ENCODE measurements at places on chromosomes 5 and 9.

GRCh38 chr5:93929131-93929530 is 187.7 kb upstream of the POU5F2 start:
- peak; percentile 87 for DNase-seq

DNA sequence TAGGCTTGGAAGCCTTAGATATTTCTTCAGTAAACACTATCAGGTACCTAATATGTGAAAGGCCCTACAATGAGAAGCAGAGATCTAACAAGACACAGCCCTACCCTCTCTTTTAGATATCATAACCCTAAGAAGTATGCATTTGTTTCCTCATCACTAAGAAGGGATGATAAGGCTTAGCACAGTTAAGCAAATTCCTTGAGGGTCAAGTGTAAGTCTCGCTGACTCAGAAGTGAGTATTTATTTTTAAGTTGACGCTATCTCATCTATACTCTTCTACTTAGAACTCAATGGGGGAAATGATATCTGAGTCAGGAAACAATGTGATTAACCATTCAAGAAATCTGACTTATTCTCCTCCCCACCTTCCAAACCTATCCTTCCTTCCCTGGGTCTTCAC is 149.7 kb downstream of the ESM1 start:
- DNase-seq, result no peak

DNA sequence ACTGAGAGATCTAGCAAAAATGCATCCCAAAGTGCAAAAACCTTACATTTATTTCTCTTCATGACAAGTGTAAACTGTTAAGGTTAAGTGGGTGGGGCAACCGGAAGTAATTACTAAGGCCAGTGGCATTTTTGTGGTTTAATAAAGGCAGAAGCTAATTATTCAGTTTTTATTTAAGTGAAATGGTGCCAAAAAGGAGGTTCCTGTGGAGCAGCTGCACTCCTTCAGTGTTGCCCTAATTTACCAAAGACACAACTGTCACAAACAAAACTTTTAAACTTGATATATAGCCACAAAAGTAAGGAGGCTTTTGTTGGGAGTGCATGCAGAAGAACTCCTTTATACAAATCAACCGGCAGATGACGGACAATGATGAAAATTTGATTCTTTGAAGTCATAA is 81.6 kb downstream of the NDUFS4 start:
- no peak for DNase-seq

DNA sequence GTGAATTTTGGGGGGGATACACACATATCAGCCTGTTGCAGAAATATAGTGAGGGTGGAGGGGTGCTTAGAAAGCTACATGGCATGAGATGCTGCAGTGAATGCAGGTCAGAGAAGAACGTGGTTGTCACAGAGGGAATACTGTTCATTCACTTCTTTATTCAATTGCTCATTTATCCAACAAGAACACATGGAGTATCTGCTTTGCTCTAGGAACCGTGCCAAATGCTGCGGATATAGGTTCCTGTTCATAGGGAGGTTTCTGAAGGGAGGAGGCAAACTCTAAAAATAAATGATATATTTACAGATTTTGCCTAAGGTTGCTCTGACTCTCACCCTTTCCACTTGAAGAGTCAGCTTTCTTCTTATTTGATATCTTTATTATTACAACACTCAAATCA is 444.3 kb upstream of the CLINT1 start:
- peak; percentile 17 for DNase-seq

GRCh38 chr5:10689391-10690081 is 71.5 kb downstream of the DAP start:
- DNase-seq, result peak; percentile 77

GRCh38 chr5:34767180-34767579 is 71.8 kb upstream of the TTC23L start:
- no peak for DNase-seq

DNA sequence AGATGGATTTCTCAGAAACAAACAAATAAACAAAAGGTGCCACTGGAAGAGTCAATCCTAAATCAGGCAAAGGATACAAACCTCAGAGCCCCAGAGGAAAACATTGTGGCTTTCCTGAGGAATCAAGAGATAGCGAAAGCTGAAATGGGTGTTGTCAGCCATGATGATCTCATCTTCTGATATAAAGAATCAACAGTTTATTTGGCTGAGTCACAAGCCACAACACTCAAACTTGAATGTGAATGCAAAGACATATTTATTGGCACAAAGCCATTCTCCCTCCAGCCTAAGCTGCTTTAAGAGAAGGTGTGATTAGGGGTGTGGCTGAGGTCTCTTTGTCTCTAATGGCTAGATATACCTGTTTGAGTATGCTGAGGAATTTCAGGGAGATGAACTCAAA is 73.3 kb upstream of the NREP start:
- DNase-seq, result no peak

- DNase-seq, result peak; percentile 96
Measured at GRCh38 chr5:126680191-126680817, 79.6 kb downstream of the PHAX start.

DNA sequence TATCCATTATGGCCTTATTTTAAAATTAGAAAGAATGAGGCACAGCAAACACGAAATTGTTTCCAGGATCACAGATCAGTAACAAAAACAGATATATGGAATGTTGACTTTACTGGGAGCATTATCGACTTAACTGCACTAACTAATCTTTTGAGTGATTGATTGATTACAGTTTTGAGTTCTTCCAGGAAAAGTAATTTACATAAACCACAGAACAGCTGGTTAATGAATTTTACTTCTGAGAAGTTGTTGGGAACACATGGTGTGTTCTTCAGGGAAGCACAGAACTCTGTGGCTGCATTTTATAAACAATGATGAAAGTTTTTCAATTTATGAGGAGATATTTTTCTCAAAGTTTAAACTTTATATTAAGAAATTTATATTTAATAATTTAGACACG is 802.4 kb upstream of the ACO1 start:
- DNase-seq, result no peak

- no peak for DNase-seq
Measured at GRCh38 chr5:131639148-131639547, 4.1 kb upstream of the RAPGEF6 start.

- DNase-seq, result no peak
Measured at GRCh38 chr9:107229241-107229741, 53.8 kb upstream of the RAD23B start.

GRCh38 chr9:130874783-130875182 is 21.8 kb downstream of the QRFP start:
- DNase-seq, result no peak

DNA sequence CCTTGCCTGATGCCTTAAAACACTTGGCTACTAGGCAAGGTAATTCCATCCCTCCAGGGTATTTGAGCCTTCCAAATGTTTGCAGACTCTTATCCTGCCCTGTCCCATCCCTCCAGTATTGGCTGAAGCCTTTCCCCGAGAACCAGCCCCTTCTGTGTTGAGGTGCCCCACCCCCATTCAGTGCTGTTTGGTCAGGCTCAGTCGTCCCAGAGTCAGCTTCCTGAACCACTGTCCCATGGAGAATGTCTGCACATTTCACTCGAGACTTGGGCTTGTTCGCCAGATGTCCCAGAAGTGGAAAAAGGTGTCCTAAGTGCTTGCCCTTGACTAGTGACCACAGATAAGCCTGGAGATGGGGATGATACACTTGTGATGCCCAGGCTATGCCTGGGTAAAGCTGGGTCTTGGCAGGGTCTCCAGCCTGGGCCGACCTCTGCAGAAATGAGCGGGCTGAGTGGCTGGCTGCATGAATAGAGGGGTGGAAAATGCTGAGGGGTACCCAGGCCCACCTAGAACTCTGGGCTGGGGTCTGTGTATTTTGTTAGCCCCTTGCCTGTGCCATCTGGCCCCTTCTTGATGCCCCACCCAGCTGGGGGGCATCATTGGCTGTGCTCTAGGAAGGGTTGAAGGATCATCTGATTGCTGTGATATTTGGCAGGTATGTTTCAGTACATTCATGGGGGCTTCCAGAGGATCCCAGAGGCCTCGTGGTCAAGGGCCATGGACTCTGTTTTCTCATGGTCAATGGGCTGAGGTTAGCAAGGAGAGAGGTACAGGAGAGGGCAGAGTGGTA is 178.4 kb downstream of the MACROH2A1 start:
- no peak for DNase-seq

GRCh38 chr9:8916771-8917170 is 1117.2 kb upstream of the DMAC1 start:
- no peak for DNase-seq

- no peak for DNase-seq
Measured at GRCh38 chr5:91521334-91521733, 138.2 kb upstream of the ARRDC3 start.

- no peak for DNase-seq
Measured at GRCh38 chr5:14471507-14471906, 110.1 kb upstream of the OTULINL start.

GRCh38 chr5:100762995-100763394 is 140.1 kb downstream of the ST8SIA4 start:
- no peak for DNase-seq

DNA sequence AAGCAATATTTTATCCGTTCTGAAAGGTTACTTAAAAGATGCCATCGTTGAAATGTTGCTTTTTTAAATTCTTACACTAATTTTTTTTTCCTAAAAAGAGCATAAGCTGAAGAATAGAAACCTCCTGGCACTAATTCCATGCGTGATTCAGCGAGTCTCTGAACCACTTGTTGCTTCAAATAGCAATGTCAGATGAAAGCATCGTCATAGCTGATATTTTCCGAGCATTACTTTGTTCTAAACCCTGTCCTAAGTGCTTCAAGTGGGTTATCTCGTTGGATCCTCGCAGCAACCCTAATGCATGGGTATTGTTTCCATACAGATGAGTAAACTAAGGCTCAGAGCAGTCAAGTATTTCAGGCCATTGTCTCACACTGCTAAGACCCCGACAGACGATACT is 79.7 kb downstream of the CDH6 start:
- DNase-seq, result no peak

DNA sequence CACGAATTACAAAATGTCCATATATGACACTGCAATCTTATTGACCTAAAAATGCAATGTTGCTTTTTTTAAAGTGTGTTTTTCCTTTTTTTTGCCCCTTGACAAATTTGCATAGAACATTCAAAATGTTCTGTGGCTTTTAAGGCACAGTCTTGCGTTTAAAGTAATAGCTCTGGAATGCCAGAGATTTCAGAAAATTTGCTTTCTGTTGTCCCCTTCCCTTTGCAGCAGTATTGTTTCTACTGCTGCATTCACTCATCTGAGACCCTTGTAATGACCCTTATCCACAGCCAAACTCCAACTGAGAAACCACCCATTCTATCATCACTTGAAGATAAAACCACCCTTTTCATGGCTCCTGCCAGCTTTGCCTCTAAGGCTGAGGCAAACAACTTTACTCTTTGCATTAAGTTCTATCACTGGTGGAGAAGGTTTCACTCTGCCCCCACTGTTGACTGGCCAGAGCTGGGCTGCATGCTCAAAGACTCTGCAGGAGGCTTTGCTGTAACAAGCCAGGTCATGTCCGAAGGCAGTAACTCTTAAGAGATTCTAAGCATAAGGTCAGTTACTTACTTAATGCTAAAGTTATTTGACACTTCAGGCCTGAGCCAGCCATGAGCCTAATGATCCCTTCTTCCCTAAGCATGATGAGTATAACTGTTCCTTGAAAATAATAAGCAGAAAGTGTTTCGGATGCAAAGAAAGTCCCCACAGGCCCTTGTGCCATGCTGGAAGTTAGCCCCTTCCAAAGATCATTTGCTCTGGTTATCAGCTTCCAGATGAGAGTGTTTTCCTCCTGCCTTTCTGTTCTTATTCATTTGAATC is 101.9 kb downstream of the CD180 start:
- no peak for DNase-seq

- DNase-seq, result no peak
Measured at GRCh38 chr9:104536756-104537155, at the start of gene OR13C3. Gene OR13C3, minus strand, starts transcription at chr9:104536856. Its CDS starts 133 bp downstream, at chr9:104536723.

GRCh38 chr5:145689235-145689634 is 145.9 kb downstream of the PRELID2 start:
- DNase-seq, result no peak

DNA sequence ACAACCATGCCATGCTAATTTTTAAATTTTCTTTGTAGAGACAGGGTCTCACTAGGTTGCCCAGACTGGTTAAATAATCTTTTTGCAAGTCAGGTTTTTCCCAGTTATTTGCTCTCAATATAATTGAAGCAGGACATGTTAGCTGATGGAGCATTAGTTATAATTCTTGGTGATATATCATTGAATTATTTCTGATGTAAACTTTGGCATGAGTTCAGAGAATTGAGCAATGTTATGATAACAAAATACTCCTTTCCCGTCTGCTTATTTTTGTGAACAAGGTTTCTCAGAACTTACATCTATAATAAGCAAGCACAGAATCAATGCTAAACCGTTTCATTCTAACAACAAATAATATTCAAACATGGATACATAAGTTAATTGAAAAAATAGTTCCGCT is 37.8 kb downstream of the BHMT start:
- no peak for DNase-seq

DNA sequence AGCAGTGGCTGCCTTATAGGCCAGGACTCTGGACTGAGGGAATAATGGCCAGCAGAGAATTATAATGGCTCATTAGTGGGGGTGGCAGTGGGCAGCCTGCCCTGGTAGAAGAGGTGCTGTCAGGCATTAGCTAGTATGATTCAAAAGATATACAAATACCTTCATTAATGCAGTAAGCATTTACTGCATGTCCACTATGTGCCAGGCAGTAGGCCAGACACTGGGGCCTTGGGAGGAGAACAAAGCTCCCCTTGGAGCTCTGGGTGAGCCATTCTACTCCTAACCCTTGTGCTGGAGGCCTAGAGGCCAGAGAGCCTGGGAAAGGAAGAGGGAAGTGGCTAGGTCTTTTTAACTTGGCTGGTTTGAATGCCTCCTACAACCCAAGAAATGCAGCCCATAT is 2.0 kb upstream of the GARNL3 start:
- no peak for DNase-seq

GRCh38 chr5:118208031-118208453 is 780.3 kb downstream of the DTWD2 start:
- DNase-seq, result no peak

DNA sequence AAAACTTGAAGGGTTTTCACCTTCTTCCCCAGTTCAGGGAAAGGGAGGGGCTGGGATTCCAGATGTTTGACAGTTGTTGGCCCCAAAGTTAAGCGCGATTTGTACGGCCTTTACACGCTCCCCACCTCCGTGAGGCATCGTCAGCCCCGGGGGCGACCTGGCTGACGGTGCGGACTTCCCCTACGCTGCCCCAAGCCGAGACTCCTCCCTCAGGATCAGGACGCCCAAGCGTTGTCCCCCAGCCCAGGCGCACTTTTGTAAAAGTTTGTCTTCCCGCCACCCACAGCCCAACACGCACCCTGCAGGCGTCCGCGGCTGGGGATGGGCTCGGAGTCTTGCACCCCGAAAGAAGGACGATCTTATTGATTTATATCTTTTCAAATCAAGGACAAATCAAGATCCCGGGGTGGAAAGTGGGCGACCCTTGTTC is 713 bp downstream of the MOB3B start:
- DNase-seq, result no peak

- peak; percentile 83 for DNase-seq
Measured at GRCh38 chr5:144308906-144309670, 138.4 kb downstream of the KCTD16 start.

- no peak for DNase-seq
Measured at GRCh38 chr9:27535701-27536118, 6.1 kb upstream of the MOB3B start.

All from NCI-H1694 (cell line).